A172 (cell line): ENCODE measurements at places on chromosomes 16 and 17. TPM values are rescaled to one million over a fixed set of nuclear protein-coding genes. Genes with fewer than 3 reads are reported as not detected.

DNA sequence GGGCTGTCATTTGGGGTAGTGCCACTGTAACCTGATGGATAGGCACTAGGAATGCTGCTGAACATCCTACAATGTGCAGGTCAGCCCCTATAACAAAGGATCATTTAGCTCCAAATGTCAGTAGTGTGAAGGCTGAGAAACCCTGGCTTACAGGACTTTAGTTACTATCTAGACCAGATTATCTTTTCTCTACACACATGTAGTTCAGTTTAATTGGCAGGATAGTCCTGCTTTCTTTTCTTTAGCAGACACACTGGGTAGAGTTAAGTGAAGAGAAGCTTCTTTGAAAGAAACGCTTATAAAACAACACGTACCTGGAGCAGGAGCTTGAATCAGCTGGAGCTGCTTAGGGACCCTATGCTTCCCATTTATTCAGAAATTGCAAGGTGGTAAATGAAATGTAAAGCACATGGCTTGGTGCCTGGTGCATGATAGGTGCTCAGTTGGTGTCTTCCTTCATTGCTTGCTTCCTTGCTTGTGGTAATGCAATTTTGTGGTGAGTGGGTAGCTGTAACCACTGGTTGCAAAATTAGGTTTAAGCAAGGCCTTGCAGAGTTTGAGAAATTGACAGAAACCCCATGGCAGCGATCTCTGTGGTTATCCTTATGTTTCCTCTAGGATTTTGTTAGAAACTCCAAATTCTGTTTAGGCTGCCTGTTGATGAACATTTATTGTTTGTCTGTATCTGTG, 9.4 kb downstream of the METTL9 start:
- DNase-seq: no peak

DNA sequence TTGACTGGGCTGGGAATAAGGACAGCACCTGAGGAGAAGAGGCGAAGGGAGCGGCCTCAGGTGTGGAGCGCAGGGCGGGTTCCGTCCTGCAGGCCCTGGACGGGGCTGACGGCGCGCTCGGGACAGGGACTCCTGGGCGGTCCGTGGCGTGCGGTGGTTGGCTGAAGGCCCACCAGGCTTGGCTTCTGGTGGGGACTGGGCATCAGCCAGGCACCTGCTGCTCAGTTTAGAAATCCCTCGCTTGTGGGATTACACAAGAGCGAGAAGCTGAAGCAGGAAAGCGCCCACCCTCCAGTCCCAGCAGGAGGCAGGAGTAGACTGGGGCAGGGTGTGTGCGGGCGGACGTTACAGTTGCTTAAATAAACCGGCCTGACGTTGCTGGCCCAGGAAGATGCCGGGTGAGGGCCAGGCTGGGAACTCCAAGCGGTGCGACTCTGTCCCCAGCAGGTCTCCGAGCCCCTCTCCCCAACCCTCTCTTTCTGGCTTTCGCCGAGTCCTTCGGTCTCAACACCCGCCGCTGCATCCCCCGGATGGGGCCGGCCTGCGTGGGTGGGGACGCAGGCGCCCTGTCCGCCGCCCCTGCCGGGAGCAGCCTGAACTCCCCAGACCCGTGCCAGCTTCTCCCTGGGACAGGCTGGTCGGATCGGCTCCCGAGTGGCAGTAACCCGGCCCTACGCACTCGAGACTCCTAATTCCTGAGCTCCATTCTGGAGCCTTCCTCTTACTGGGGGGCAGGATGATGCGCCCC, 639 bp downstream of the MIF4GD start:
- DNase-seq: peak; percentile 67

DNA sequence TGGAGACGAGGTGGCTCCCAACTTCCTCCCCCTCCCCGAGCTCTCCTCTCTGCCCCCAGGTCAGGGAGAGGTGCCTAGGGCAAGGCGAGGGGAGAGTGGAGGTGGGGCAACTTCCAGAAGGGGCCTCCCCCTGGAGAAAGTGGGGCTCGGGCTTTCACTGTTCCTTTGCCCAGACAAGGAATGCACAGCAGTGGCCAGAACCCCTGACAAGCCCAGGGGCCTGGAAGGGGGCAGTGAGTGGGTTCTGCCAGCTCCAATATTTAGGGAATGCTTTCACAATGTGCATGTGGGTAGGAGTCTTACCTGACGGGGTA, 11.7 kb upstream of the SP2 start:
- no peak for DNase-seq

DNA sequence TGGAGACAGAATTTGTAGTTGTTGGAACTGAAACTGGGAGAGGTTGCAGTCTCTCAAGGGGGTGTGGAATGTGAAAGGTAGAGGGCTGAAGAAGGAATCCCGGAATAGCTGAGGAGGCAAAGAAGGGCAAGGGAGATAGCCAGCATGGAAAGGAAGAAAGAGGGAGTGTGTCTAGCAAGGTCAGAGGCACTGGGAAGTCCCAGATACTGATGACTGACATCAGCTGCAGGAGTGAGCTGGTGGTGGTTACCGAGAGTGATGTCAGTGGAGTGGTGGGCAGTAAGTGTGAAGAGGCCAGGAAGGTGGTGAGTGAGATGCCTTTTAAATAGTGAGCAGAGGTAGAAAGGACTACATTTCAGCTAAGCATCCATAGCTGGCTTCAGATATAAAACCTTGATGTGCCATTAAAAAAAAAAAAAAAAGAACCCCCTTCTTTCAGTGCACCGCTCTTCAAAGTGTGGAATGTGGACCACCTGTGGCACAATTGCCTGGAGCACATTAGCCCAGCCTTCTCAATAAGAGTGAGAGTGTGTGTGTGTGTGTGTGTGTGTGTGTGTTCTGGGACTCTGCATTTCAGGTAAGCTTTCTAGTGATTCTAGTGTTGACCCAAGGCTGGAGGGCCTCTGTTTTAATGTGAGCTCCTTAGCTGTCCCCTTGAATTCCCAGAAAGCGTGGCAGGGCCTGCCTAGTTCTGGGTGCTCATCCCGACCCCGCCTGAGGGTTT, 8.5 kb downstream of the PRMT7 start:
- no peak for DNase-seq

DNA sequence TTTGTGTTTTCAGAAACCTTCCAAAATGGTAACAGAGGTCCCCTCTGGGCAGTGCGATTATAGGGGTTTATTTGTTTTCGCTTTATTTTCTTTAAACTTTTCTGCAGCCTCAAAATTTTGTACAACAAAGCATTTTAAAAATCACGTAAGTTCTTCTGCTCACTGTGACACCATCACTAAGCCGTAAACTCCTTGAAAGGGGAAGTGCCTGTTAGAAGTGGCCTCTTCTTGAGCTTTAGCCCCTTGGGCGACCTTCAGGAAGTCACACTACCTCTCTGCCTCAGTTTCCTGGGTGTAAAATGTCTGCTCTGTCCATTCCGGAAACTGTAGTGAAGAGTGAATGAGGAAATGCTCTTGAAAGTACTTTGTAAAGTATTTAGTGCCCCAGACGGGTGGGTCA, 26.6 kb downstream of the ARHGAP27 start:
- no peak for DNase-seq

Gene NKIRAS2
- 48.6 and 51.8 TPM in 2 replicates for total RNA-seq

Gene KRTAP4-9
- total RNA-seq: 0.22 TPM in 1 of 2 replicates, not detected in the other

Gene CD7
- total RNA-seq: not detected in 2 replicates
